ENCODE measurements at places on chromosomes 11 and 22. TPM values are rescaled to one million over a fixed set of nuclear protein-coding genes. Genes with fewer than 3 reads are reported as not detected.

Gene OR8I2
- not detected for total RNA-seq

DNA sequence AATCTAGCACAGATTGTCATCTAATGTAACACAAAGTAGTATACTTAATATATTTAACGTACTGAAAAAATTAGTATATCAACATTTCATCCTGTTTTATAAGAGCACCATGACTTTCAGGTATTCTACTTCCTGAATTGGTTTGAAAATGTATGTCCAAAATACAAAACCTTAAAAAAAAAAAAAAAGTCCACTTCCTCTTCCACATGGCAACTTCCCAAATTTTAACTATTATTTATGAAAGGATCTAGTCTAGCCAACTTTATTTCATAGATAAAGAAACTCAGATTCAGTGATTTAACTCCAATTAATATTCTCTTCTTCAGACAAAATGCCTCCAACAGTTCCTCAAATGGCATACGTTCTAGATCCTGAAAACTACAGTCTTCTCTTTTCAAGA lies 44.0 kb downstream of the PIK3C2A start:
- no peak overlapping the region for H3K27ac ChIP-seq
- no peak for DNase-seq
- H3K4me1 ChIP-seq: peaks cover 38% of the 10 kb centered on the region
- no peak overlapping the region for H3K4me3 ChIP-seq
- H3K27me3 ChIP-seq: no peaks in the 10 kb centered on the region

DNA sequence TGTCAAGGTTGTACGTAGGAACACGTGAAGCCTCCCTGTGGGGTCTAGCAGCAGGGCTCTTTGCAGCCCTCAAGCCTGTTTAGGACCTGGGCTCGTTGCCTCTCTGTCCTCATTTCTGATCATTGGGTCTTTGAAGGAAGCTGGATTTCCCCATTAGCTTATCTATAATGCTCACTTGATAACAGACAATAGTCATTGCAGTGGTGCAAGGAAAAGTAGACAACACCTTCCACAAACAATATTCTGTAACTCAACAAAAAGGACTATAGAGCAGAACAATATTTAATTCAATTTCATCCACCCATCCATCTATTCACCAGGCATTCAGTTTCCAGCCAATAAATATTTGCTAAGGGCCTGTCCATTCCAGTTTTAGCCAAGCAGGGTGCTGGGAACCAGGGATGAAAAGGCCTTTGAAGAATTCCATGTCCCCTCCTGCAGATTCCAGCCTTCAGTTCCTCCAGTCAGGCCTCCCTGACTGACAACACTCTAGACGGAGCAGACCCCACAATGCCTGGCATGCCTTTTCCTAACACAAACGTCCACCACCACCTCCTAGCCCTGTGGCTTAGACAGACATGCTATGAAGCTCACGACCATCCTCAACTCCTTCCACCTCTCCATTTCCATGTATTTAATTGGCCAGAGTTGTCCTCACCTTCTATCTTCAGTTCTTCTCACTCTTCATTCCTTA lies 12.7 kb upstream of the POLD3 start:
- H3K27me3 ChIP-seq: no peaks in the 10 kb centered on the region
- no peak overlapping the region for H3K27ac ChIP-seq
- H3K4me3 ChIP-seq: no peak overlapping the region

- H3K27ac ChIP-seq: no peak overlapping the region
- H3K36me3 ChIP-seq: no peaks in the 10 kb centered on the region
- H3K27me3 ChIP-seq: no peaks in the 10 kb centered on the region
- H3K4me1 ChIP-seq: peaks cover 9% of the 10 kb centered on the region
- no peak for DNase-seq
Measured at GRCh38 chr11:123483466-123483865, 53.4 kb downstream of the GRAMD1B start.

DNA sequence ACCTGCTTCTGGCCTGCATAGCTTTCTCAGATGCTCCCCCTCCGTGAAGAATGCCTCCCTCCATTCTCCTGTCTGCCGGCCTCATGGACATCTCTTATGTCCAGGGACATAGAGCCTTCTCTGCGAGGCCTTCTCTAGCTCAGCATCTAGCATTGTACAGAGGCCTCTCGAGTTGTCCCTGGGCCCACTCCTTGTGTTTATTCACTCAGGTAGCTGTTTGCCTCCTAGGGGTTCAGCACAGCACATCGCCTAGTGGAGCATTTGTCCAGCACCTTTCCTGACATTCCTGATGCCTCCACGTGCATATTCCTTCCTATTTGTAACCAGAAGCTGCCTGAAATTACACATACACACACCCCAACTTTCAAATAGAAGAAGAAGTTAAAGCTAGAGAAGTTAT lies 101.3 kb downstream of the TBC1D22A start:
- no peaks in the 10 kb centered on the region for H3K27me3 ChIP-seq
- peaks cover 13% of the 10 kb centered on the region for H3K36me3 ChIP-seq
- no peak for DNase-seq
- no peaks in the 10 kb centered on the region for H3K4me1 ChIP-seq
- no peak overlapping the region for H3K4me3 ChIP-seq

GRCh38 chr11:61869429-61869707 lies 22.0 kb downstream of the FADS3 start:
- H3K27me3 ChIP-seq: peaks cover 33% of the 10 kb centered on the region
- H3K36me3 ChIP-seq: peaks cover 13% of the 10 kb centered on the region
- peak overlapping the region; percentile 87 for H3K4me3 ChIP-seq
- H3K4me1 ChIP-seq: peaks cover 27% of the 10 kb centered on the region
- H3K27ac ChIP-seq: peak overlapping the region; percentile 93
- no peak for DNase-seq

DNA sequence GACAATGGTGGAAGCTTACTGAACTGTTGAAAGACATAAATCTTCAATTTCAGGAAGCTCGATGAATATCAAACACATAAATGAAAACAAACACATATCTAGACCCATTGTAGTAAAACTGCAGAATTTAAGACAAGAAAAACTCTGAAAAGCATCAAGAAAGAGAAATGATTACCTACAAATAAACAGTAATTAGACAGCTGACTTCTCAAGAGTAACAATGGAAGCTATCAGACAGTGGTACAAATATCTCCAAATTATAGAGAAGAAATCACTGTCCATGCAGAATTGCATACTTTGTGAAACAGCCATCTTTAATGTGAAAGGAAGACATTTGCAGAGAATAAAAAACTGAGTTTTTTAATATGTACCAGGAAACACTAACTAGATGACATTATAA lies 45.7 kb downstream of the ANO3 start:
- DNase-seq: no peak
- H3K4me3 ChIP-seq: no peak overlapping the region
- H3K36me3 ChIP-seq: peaks cover 9% of the 10 kb centered on the region
- no peaks in the 10 kb centered on the region for H3K27me3 ChIP-seq

GRCh38 chr11:31871310-31872075 lies 60.4 kb upstream of the PAX6 start:
- peaks cover 4% of the 10 kb centered on the region for H3K27me3 ChIP-seq
- DNase-seq: no peak
- peak overlapping the region; percentile 5 for H3K4me3 ChIP-seq
- peak overlapping the region; percentile 90 for H3K27ac ChIP-seq
- H3K36me3 ChIP-seq: no peaks in the 10 kb centered on the region

GRCh38 chr11:11966826-11967668 lies 41.4 kb downstream of the DKK3 start:
- H3K27me3 ChIP-seq: no peaks in the 10 kb centered on the region
- no peak overlapping the region for H3K27ac ChIP-seq
- peaks cover 26% of the 10 kb centered on the region for H3K4me1 ChIP-seq
- peak; percentile 81 for DNase-seq
- H3K36me3 ChIP-seq: peaks cover 3% of the 10 kb centered on the region
- no peak overlapping the region for H3K4me3 ChIP-seq

DNA sequence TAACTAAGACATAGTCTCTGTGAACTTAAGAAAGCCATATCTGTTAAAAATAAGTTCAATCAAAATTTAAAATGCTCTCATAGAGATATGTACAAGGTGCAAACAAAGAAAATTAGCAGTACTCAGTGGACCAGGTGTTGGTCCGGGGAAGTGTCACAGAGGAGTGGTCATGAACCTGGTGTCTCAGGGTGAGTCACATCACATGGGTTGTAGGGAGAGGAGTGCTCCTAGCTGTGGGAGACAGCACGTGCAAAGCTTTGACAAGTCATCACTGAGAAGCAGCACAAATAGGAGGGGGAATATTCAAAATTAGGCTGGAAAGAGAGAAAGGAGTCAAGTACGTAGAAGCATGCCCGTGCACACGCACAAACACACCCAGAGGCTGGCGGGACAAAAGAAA lies 438.1 kb downstream of the NTM start:
- no peaks in the 10 kb centered on the region for H3K36me3 ChIP-seq
- no peak overlapping the region for H3K27ac ChIP-seq
- no peaks in the 10 kb centered on the region for H3K27me3 ChIP-seq
- H3K4me3 ChIP-seq: no peak overlapping the region

- peak; percentile 14 for DNase-seq
- peaks cover 80% of the 10 kb centered on the region for H3K27me3 ChIP-seq
- H3K36me3 ChIP-seq: peaks cover 4% of the 10 kb centered on the region
Measured at GRCh38 chr11:35138943-35139721, at the start of gene CD44. TSS of gene CD44 (plus strand) at chr11:35139171. CDS start at chr11:35139304, 133 bp downstream.

GRCh38 chr22:42273855-42274451 lies 3.5 kb upstream of the TCF20 start:
- H3K36me3 ChIP-seq: no peaks in the 10 kb centered on the region
- H3K4me3 ChIP-seq: peak overlapping the region; percentile 80
- DNase-seq: no peak
- peaks cover 8% of the 10 kb centered on the region for H3K27me3 ChIP-seq

DNA sequence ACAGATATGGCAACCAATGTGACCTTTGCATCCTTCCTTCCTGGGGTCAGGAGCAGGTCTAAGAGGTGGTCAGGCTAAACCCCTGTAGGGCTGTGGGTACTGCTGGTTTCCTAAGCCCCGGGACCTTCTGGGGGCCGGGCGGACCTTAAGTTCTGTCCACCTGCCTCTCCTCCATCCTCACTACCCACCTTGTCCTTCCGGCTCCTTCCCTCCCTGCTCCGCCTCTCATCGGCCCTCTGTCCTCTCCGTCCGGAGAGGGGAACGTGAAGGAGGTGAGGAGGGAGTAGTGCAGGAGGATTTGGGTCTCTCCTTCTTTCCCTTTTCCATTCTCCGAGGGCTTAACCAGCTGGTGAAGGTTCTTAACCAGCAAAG lies 28.3 kb upstream of the PARVB start:
- no peak for DNase-seq
- no peaks in the 10 kb centered on the region for H3K27me3 ChIP-seq
- peaks cover 5% of the 10 kb centered on the region for H3K4me1 ChIP-seq
- H3K36me3 ChIP-seq: peaks cover 11% of the 10 kb centered on the region

Measured in neural crest cell (in vitro differentiated cells).